Vagina (tissue), 2 donors: ENCODE measurements at places on chromosomes 1 and 21.
A peak's percentile ranks its signal among the peaks of the same experiment; 100 is the strongest.

GRCh38 chr1:1168451-1169411, 4.9 kb upstream of the TTLL10 start:
- no peak for DNase-seq

DNA sequence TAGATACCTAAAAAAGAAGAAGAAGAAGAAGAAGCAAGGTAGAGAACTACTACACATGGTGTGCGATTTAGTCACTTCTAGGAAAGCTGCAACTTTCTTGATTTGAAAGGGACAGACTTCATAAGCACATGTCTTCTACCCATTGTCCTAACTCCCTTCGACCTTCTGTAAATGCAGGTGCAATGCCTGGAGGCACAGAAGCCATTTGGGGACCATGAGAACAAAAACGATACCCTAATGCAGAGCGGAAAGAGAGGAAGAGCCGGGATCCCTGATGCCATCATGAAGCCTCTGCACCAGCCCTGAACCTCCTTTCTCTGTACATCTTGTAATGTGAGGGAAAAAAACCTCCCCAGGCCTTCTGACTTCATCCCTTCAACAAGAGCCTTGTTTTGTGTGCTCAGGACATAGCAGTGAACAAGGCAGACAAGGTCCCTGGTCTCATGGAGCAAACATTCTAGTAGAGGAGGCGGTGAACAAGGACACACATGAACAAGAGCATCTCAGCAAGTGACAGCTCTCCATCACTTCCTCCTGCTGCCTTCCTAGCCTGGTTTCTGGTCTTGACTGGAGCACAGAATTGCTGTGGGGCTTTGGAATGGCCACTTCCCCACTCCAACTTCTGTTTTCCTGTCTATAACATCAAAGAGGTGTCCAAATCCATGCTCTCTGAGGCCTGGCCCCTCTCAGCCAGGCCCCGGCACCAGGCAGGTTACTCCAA, 5.5 kb upstream of the LAPTM5 start:
- DNase-seq, result no peak

DNA sequence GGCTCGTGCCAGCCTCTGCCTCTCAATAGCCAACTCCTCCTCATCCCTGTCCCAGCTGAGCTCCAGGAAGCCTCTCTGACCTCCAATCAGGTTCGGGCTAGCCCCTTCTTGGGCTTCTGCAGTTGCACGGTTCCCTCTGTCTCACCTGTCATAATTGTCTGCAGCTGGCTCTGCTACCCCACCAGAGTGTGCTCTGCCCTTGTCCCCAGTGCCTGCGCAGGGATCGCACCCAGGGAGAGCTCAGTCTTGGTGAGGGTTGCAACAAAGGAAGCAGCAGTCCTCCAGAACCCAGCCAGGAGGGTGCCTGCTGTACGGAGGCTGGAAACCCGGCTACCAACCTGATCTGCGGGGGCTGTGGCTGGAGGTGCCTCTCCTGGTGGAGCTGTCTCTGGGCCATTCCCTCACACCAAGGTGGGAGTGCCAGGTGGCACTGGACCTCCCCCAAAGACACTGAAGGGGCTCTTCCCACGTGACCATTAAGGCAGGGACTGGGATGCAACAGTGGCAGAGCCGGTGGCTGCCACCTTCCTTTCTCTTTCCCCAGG, 63.5 kb upstream of the DMRTB1 start:
- no peak for DNase-seq

DNA sequence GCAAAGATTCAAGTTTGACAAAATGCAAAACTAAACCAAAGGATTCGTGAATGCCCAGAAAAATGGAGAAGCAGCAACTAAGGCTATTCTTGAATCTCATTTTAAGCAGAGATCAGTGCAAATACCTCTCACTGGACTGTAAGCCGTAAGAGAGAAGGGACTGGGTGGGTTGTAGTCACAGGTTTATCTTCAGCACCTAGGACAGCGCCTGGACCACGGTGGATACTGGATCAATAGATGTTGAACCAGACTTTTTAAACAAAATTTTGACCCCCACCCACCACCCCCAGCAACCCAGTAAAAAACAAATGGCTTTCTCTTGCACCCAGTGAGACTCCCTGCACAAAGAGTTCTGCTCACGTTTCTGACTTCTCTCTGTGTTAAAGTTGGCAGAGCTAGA, 347.1 kb downstream of the AJAP1 start:
- DNase-seq, result no peak

DNA sequence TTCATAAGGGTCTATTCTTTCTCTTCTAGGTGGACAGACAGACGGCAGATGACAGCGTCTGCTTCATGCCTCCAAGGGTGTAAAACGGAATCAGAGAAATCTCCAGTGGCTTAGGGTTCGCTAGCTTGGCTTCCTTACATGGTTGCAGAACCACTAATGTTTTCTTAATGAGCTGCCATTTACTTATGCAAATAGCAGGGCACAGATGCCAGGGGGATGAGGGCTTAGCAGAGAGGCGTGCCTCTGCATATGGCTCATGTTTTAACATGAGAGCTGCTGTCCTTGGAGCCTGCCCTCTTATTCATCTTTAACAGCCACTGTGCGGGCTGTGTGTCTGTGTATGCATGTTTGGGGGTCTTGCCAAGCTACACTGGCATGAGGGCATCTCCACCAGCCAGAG, 119.6 kb downstream of the IER5 start:
- no peak for DNase-seq

GRCh38 chr1:209319549-209319948, 264.0 kb upstream of the CAMK1G start:
- no peak for DNase-seq

GRCh38 chr21:41764558-41765419, 2.1 kb downstream of the RIPK4 start:
- no peak for DNase-seq

DNA sequence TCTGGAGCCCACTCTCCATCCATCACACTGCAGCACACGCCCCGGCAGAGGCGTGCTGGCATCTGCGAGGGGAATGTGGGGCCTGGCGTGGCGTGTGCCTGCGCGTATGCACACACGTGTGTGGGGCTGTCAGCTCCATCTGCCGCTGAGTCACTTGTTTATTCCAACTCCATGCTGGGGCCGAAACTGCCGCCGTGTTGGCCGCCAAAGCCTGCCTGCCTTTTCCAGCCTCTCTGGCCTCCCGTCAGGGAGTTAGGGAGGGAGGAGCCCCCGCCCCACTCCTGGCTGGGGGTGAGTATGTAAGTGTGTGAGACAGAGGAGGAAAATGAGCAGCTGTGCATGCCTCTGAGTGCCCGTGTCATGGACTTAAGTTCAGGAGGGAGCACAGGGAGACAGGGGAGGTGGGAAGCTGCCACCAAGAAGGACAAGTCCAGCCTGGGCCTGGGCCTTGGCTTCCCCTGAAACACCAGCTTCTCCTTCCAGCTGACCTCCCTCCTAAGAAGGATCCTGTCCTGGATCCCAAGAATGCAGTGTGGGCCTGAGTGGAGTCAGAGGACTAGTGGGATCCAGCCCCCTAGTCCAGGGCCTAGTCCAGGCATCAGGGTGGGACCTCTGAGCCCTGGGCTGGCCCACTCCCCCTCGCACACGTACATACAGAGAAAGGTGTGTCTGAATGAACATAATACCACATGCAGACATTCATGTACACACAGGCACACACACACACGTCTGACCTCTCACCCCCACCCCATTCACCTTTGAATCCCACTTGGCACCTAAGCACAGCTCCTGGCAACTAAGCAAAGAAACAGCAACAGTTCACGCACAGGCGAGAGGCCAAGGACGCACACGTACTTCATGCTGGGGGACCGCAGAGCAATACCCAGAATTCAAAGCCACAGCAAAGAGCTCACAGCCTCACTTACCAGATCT, 24.7 kb downstream of the MEF2D start:
- DNase-seq, result peak; percentile 98

DNA sequence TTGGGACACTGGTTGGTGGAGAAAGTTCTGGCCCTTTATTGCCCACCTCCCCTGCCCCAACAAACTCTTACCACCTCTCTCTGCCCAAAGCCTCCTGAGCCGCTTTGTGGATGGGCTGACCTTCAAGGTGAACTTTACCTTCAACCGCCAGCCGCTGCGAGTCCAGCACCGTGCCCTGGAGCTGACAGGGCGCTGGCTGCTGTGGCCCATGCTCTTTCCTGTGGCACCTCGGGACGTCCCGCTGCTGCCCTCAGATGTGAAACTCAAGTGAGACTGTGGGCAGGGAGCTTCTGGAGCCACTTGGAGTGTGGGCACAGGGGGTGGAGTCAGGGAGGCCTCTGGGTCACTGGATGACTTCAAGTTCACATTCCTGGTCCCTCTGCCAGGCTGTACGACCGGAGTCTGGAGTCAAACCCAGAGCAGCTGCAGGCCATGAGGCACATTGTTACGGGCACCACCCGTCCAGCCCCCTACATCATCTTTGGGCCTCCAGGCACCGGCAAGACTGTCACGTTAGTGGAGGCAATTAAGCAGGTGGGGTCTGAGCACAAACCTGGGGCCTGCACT, 12.5 kb downstream of the RHOC start:
- DNase-seq, result peak; percentile 84

- no peak for DNase-seq
These were observed 43.3 kb downstream of the URB2 start for GRCh38 chr1:229669333-229669732.

- DNase-seq, result no peak
These were observed 31.1 kb downstream of the EDARADD start for GRCh38 chr1:236425031-236425663.

DNA sequence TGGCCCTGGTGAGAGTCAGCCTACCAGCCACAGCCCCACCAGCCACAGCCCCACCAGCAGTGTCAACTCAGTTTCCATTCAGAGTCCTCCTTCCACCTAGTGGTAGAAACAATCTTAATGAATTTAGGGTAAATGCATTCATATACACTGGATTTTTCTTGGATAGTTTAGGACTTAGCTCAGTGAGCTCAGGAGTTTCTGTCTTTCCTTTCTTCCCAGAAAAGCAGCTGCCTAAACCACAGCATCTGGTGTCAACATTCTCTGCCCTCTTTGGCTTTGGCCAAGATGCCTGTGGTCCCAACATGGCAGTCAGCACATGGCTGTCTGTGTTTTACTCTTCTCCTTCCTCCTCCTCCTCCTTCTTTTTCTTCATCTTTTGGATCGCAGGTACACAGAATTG, 94.0 kb downstream of the CLIC6 start:
- no peak for DNase-seq

- no peak for DNase-seq
These were observed 2.7 kb downstream of the DSTYK start for GRCh38 chr1:205208811-205209210.

GRCh38 chr1:110106013-110106941, 6.0 kb upstream of the UBL4B start:
- DNase-seq, result no peak

DNA sequence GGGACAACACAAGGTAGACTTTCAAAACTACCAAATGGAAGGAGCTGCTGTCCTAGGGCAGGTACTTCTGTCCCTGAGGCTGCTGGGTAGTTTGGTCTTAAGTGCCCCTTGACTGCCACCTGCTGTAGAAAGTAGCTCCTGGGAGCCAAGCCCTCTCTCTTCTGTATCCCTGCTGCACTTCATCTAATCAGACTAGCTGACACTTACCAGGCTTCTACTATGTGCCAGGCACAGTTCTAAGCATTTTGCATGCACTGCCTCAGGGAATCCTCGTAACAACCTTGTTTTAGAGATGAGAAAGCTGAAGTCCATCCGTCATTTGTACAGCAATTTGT, 15.9 kb upstream of the SRSF4 start:
- DNase-seq, result no peak

- no peak for DNase-seq
These were observed 67.5 kb upstream of the RNPC3 start for GRCh38 chr1:103457886-103458455.

DNA sequence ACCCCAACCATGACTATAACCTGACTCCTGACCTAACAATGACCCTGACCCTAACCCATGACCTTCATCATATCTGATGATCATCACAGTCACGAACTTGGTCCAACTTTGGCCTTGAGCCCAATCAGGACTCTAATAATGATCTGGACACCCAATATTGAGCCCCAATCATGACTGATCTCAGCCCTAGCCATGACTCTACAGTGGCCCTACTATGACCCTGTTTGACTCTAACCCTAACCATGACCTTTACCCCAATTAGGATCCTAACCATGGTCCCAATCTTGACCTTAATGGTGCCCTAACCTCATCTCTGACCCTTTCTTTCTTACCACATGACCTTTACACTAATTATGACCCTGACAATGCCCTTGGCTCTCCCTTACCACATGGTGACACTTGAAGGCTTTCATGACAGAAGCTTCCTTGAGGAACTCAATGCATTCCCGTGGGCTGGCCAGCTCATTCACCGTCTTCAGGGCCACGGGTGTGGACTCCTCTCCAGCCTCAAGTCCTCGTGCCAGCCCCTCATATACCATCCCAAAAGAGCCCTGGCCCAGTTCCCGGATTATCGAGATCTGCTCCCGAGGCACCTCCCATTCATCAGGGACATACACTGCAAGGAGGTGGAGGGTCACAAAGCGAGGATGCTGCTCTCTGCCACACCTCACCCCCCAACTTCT, 16.2 kb downstream of the INSRR start:
- DNase-seq, result no peak

DNA sequence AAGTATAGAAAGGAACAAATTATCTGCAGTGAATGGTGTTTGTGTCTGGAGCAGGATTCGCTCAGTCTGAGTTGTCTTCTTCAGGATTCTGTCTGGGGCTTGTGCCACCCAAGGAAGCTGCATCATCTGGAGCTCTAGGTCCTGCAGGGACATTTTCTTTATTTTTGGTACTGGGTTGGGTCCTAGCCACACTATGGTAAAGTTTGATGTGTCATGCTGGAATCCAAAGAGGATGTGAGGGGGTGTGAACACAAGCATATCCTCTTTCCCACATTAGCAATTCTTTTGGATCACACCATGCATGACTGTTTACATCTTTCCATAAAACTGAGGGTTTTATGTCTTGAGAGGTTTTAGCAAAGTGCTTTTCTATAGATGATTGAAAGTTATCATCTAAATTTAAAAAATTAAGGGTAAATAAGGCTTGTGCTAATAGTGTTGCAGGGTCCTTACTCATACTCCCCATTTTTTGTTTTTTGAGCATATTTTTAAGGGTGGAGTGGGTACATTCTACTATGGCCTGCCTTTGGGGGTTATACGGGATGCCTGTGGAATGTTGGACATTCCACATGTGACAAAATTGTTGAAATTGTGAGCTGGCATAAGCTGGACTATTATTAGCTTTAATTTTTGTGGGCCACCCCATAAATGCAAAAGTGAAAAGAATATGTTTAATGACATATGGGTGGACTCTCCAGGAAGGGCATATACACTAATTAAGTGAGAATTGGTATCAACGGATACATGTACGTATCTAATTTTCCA, 152.0 kb upstream of the HMCN1 start:
- DNase-seq, result no peak

DNA sequence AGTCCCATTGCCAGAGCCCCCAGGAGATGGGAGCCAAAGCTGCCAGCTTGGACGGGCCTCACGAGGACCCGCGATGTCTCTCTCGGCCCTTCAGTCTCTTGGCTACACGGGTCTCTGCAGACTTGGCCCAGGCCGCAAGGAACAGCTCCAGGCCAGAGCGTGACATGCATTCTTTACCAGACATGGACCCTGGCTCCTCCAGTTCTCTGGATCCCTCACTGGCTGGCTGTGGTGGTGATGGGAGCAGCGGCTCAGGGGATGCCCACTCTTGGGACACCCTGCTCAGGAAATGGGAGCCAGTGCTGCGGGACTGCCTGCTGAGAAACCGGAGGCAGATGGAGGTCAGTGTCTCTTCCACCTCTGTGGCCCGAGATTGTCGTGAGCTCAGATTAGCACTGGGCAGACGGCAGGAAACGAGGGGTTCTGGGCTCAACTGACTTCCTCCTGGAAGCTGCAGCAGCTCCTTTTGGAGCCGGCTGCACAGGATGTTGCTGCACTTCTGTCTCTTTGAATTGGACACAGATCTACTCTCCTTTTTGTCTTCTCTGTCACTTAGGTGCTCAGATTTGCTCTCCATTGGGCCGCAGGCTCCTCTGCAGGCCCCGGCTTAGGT, 68.0 kb downstream of the DISC1 start:
- no peak for DNase-seq

GRCh38 chr1:201748335-201748734, 80.6 kb upstream of the IPO9 start:
- DNase-seq, result no peak
